ENCODE measurements at places on chromosomes 12 and 14.

GRCh38 chr12:80763874-80764273 is 47.2 kb downstream of the MYF5 start:
- no peak overlapping the region for H3K4me3 ChIP-seq
- DNase-seq = no peak
- no peaks in the 10 kb centered on the region for H3K36me3 ChIP-seq
- H3K27ac ChIP-seq = no peak overlapping the region
- no peaks in the 10 kb centered on the region for H3K27me3 ChIP-seq

GRCh38 chr14:83924259-83924658 is 1605.7 kb upstream of the FLRT2 start:
- H3K4me1 ChIP-seq = no peaks in the 10 kb centered on the region
- H3K27ac ChIP-seq = no peak overlapping the region
- no peak for DNase-seq

DNA sequence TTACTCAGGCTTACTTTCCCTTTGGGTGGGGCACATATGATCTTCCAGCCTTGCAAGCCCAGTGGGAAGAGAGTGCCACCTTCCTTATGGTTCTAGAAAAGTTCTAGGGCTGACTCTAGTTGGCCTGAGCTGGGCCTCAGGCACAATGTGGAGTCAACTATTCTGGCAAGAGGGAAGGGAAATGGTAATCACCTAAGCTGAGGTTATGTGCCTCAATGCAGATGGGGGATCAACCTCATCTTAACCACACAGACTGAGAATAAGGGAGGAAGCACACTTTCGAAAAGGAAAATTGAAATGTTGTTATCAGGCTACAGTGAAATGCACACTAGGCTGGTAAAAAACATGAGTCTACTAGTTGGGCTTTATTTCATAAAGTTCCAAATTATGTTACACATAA is 77.5 kb upstream of the RMST start:
- no peaks in the 10 kb centered on the region for H3K27me3 ChIP-seq
- no peaks in the 10 kb centered on the region for H3K36me3 ChIP-seq
- H3K27ac ChIP-seq = no peak overlapping the region
- H3K4me1 ChIP-seq = no peaks in the 10 kb centered on the region

- H3K4me3 ChIP-seq = no peak overlapping the region
- no peak for DNase-seq
- H3K27me3 ChIP-seq = no peaks in the 10 kb centered on the region
- H3K4me1 ChIP-seq = no peaks in the 10 kb centered on the region
- H3K27ac ChIP-seq = no peak overlapping the region
Measured at GRCh38 chr14:48936362-48936761, 649.8 kb downstream of the RPS29 start.

DNA sequence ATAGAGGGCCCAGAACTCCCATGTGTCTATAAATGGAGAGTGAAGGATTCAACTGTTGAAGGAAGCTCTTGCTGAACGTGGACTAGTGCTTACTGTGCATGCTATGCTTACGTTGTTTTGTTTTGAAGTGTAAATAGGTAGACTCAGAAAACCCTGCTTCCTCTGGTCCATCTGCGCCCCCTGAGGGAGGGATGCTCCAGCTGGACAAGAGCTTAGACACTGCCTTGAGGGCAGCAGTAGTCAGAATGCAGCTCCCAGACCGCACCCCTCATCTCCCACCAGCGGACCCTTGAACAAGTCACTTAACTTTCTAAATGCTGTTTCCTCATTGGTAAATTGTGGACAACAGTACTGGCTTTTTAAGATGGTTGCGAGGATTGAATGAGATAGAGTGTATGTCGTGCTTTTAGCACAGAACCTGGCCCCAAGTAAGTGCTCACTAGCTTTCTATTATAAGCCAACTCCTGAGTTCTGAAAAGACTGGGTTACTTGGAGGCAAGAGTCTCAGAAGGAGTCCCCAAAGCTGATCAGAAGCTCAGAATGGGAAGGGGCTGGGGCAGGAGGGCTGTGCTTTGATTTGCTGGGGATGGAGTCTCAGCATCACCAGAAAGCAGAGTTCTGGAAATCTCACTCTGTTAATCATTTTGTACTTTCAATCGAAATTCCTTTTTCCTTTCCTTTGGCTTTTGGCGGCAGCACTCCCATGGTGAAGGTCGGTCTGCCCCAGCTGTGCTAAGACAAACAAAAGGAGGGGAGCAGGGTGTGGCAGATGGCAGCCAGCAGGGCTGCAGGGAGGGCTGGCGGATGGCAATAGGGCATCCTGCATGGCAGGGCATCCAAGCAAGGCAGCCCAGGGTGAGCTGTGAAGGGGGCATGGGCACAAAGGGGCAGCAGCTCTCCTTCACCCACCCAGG is 15.6 kb downstream of the AGAP2 start:
- no peaks in the 10 kb centered on the region for H3K27me3 ChIP-seq
- no peak for DNase-seq
- H3K27ac ChIP-seq = peak overlapping the region; percentile 26
- no peak overlapping the region for H3K4me3 ChIP-seq
- H3K36me3 ChIP-seq = peaks cover 61% of the 10 kb centered on the region

DNA sequence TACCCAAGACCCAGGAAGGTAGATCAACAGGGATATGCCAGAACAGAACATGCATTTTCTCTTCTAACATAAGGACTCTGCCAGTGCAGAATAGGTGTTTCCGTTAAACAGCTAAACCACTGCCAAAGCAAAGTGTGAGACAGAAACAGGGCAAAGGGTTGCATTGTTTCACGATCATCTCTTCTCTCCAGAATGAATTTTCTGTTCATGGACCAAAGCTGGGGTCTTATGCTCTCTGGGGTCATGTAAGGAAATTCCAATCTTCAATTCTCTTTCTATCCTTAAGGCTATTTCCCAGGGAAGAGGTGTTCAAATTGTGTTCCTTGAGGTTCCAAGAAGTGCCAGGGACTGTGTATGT is 10.9 kb downstream of the PSMB5 start:
- DNase-seq = no peak
- H3K4me1 ChIP-seq = peaks cover 30% of the 10 kb centered on the region
- H3K4me3 ChIP-seq = no peak overlapping the region
- peaks cover 36% of the 10 kb centered on the region for H3K36me3 ChIP-seq

- H3K36me3 ChIP-seq = no peaks in the 10 kb centered on the region
- DNase-seq = no peak
- no peaks in the 10 kb centered on the region for H3K27me3 ChIP-seq
- no peaks in the 10 kb centered on the region for H3K4me1 ChIP-seq
- no peak overlapping the region for H3K4me3 ChIP-seq
- H3K27ac ChIP-seq = no peak overlapping the region
Measured at GRCh38 chr14:32514236-32514635, 185.1 kb downstream of the AKAP6 start.

- DNase-seq = no peak
- no peak overlapping the region for H3K27ac ChIP-seq
- H3K27me3 ChIP-seq = no peaks in the 10 kb centered on the region
- H3K4me1 ChIP-seq = no peaks in the 10 kb centered on the region
- H3K4me3 ChIP-seq = no peak overlapping the region
- H3K36me3 ChIP-seq = no peaks in the 10 kb centered on the region
Measured at GRCh38 chr12:74914378-74914777, 295.3 kb downstream of the KCNC2 start.

DNA sequence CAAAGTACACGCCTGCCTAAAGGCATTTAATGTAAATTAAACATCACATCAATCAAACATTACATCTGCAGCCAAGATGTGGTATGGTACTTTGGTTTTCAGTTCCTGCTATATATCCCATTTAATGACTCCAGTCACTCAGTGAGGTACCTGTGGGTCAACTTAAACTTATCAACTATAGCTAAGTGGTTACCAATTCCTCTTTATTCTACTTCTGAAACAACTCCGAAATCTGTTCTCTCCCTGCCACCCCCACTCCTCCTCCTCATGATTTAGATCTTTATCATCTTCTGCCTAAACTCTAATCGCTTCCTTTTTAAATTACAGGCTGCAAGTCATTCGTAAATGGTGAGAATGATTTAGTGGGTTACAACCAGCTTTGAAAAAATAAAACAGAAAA is 57.9 kb downstream of the BCL2L14 start:
- H3K36me3 ChIP-seq = no peaks in the 10 kb centered on the region
- H3K27ac ChIP-seq = no peak overlapping the region
- H3K4me3 ChIP-seq = no peak overlapping the region
- H3K27me3 ChIP-seq = peaks cover 16% of the 10 kb centered on the region
- DNase-seq = no peak
- no peaks in the 10 kb centered on the region for H3K4me1 ChIP-seq

DNA sequence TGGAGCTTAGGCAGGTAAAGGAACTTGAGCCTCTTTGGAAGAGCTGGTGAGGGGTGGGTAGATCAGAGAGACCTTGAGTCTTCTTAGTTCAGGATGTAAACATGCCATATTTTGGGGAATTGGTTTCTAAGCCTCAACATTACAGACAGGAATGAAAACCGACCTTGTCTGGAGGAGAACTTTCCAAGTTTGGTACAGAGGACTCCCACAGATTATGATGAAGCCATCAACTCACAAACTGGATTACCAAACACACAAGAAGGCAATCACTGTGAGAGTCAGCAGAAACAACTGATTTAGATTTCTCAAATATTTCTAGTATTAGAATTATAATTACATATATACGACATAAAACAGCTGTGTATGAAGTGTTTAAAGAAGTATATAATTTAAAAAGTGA is 22.3 kb upstream of the AMN1 start:
- peaks cover 19% of the 10 kb centered on the region for H3K36me3 ChIP-seq
- H3K27ac ChIP-seq = peak overlapping the region; percentile 58

Data from activated CD4-positive, alpha-beta memory T cell treated with anti-CD3 and anti-CD28 coated beads, Interleukin-2, amount 10 ng/mL, durations not matched to agents 7 days and 5 days (primary cell).